SK-N-MC (cell line): ENCODE measurements at places on chromosomes 2 and 18.

GRCh38 chr18:77967071-77967470, 717.4 kb downstream of the GALR1 start:
- DNase-seq, result no peak

DNA sequence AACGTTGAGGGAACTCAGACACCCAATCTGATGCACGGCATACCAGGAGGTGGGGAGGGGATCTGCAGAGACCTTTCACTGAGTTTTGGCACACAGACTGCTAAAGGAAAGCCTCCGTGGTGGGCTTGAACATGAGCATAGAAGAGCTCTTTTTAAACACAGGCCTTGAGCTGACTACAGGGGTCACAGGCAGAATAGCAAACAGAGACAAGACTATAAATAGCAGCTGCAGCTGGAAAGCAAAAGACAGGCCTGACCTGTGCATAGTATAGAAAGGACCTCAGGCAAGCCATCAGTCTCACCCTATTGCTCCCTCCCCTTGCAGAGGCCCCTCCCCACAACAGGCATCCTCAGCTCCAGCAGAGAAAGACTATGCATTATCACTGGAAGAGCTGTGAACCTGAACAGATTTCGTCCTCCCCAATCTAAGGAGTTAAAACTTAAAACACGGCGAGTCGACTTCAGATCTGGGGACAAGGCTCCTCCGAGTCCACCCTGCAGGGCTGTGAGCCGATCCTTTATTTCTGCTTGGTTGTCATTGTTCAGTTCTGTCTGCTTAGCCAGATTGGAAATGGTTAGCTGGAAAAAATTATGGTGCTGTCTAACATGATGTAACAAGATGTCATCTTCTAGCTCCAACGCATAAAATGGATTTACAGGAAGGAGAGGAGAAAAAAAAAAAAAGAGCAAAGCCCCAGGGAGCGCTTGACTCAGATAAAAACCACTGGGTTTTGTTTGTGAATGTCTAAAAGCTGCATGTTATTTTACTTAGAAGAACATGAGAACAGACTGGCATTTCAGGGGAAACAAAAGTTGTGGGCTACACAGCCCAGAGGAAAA, 25.2 kb upstream of the LCLAT1 start:
- DNase-seq, result peak; percentile 89

DNA sequence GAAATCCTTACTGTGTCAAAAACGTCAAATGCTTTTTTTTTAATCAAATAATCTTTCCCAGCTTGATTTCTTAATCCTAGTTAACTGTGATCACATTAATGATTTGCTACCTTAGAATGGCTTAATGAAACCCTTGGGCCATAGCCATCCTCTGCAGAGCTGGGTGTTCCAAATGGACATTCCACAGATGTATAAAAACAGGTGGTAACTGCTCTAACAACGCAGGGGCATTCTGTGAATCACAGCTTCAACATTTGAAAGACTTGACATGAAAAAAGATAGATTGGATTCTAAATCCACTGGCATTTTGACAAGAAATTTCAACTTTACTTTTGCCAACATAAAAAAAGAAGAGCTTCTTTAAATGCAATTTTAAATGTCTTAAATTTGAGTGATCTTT, 69.8 kb upstream of the RASGRP3 start:
- DNase-seq, result no peak

GRCh38 chr2:52341732-52342131, 1309.8 kb upstream of the NRXN1 start:
- DNase-seq, result no peak

DNA sequence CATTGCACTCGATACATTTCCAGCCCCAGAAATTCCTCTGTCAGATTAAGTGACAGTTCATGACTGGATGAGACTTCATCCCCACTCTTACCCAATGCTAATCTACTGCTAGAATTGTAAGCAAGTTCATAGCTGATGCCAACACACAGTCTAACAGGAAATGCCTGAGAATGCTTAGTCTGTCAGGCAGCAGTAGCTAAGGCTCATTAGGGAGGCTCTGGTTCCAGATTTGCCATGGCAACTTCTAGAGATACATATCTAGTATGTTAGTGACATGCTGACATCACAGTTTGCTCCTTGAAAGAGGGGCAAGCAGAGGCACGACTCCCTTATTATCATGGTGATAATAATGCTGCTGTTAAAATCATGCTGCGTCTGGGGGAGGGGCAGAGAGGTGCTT, 198.4 kb downstream of the RBM43 start:
- DNase-seq, result peak; percentile 98

- DNase-seq, result no peak
Measured at GRCh38 chr2:157327200-157327599, 1.6 kb upstream of the ERMN start.

GRCh38 chr18:21110713-21111345, 784 bp downstream of the ROCK1 start:
- no peak for DNase-seq

- no peak for DNase-seq
Measured at GRCh38 chr2:68588589-68588988, 54.8 kb upstream of the PROKR1 start.

DNA sequence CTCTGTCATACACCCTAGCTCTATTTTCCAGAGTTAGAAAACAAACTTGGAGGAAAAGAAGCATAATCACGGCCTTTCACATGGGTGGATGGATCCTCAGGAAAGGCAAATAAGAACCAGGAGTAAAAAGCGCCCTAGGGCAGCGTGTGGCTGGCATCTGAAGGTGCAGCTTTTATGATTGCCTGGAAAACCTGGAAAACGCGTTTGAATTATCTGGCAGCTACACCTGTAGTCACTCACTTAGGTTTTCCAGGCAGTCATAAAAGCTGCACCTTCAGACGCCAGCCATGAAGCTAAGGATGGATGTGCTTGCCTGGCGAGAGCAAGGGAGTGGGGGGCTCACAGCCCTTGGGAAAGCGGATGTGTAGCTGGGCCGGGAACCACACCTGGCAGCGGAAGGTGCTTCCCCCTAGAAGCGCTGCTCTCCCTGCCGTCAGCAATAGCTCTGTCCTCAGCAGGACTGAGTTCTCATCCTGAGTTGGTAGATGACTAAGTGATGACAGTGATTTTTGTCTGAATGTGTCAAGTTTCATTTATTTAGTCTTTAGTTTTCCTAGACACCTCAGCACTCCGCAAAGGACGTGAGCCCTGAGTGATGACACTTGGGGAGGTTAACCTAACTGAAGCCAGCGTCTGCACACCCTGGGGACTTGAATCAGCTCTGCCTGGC, 82.0 kb downstream of the DCDC2C start:
- no peak for DNase-seq

DNA sequence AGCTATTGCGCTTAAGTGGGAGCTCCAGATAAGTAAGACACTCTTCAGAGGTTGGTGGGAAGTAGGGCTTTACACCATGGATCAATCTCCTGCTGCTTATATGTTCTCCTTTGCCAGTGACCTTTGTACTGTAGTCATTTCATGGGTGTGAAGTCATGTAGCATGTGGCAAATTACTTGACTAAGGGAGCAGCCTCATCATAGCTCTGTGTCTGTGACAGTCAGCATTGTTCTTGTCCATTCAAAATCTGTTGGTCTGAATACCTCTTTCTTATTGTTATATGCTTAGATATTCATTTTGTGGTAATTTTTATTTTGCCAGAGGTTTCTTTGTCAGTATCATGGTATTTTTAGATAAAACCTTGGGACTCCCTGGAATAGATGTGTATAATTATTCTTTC, 18.2 kb downstream of the SLC4A1AP start:
- DNase-seq, result no peak

DNA sequence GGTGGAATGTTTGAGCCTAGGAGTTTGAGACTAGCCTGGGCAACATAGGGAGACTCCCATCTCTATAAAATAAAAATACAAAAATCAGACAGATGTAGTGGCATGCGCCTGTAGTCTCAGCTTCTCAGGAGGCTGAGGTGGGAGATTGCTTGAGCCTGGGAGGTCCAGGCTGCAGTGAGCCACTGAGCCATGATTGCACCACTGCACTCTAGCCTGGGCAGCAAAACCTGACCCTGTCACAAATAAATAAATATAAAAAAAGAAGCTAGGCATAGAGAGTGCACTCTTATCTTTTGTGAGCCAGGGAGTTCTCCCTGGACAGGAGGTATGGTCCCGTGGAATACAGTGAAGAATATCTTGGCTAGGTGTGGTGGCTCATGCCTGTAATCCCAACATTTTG, 11.0 kb upstream of the KYNU start:
- no peak for DNase-seq

- no peak for DNase-seq
Measured at GRCh38 chr2:71896385-71897136, 251.1 kb downstream of the CYP26B1 start.

DNA sequence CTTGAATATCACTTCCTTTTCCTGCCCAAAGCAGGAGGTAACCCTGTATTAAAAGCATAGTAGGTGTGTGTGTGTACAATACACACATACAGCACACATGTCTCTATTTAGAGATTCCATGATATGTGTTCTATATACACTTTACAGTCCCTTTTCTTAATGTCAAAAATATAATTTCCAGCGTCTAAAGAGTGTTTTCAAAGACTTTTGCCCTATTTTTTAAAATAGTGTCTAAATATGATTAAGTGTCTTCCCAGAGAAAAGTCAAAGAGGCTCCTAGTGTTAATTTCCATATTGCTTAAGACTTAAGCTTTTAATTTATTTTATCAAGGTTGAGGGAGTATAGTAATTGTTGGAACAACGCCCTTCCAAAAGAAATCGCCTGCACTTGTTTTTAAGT, 420.3 kb upstream of the POU3F3 start:
- no peak for DNase-seq

DNA sequence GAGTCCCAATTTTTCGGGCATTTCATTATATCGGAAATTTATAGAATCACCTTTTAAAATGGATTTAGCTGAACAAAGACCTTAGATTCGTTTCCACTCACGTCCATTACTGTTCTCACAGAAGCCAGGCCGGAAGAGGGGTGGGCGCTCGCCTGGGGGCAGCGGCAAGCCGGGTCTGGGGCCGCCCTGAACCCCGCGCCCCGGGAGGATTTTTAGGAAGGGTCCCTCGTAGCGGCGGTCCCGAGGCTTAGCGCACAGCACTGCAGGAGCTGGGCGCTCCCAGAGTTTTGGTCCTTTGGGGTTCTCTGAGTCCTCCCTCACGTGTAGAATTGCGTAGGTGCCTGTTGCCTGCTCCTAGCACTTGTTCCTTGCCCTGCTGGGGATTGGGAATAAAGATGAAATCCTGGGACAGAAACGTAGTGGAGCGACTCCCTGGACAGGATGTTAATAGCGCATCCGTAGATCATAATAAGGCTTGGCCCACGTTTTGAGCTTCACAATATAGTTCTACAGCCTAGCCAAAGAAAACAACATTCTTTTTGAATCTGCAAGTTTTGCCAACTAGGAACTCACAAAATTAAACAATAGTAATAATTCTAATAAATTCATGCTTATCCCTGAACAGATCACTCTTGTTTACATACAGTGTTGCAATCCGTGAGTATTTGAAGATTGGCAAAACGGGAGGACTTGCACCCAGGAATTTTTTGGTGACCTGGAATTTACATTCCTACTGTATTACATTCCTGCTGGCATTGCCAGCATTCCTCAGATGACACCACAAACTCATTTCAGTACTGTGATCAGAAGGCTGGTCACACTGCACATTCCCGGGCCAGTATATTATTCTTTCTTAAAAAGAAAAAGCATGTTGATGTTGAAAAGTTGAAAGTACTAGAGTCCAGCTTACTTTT, 875 bp downstream of the C18orf63 start:
- no peak for DNase-seq

DNA sequence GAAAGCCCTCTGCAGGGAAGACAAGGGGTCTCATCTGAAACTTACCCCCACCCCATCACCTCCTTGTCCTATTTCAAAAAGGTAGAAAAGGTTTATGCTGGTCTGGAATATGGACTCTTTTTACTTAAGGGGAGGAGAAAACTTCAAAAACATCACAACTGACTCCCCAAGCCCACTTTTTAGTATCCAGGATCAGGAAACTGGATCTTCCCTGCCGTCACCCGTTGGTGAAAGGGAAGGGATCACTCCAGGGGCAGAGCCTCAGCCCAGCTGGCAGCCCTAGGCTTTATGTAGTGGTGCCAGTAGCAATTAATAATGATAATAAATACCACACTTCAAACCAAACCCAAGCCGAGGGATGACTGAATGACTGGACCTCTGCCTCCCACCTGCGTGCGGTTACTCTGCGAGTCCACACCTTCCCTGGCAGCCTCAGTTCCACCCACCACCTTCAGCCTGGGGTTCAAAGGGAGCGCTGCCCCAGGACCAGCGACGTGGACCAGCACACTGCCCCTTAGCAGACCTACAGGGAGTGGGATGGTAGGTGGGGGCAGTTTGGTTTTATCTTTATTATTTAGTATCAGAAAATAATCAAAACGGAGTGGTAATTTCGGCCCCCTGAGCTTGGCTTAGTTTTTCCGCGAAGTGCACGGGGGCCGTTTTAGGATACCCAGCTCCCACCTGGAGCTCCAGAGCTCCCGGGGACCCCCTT, 4.9 kb upstream of the GATA6 start:
- no peak for DNase-seq

GRCh38 chr18:56945171-56946083, 201.5 kb upstream of the BOD1L2 start:
- DNase-seq, result no peak

GRCh38 chr2:148640767-148641166, 3.8 kb upstream of the EPC2 start:
- no peak for DNase-seq

DNA sequence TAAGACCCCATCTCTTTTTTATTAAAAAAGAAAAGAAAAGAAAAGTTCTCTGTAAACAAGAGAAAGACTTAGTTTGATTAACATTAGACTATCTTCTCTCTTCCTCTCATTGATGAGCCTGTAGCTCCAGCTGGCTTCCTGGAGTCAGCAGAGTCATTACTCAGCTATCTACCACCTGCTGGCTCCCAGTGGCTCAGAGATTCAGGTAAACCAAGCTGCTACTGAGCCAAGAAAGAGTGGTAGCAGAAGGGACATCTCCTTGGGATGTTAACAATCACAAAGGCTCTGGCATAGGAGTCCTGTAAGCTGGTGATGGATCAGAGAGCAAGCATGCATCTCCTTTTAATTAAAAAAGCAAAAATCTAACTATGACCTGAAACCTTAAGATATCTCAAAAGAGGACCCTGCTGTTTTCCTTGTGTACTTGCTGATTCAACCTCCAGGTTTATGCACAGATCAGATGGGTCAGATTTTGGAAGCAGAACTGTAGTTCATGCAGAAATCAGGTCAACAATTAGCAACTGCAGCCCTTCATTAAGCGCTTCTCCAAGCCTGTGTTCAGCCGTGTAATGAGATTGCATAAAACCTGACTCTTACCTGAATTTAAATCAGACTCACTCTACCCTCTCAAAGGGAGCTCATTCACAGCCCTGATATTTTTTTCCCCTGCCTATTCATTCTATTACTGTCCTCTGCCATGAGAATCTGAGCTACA, 225.8 kb downstream of the RNF152 start:
- DNase-seq, result no peak
